CD4-positive, alpha-beta T cell treated with Interleukin-2 at 100 ng/mL for 4 hours (primary cell): ENCODE measurements at places on chromosomes 4 and X.
A peak's percentile ranks its signal among the peaks of the same experiment; 100 is the strongest.

DNA sequence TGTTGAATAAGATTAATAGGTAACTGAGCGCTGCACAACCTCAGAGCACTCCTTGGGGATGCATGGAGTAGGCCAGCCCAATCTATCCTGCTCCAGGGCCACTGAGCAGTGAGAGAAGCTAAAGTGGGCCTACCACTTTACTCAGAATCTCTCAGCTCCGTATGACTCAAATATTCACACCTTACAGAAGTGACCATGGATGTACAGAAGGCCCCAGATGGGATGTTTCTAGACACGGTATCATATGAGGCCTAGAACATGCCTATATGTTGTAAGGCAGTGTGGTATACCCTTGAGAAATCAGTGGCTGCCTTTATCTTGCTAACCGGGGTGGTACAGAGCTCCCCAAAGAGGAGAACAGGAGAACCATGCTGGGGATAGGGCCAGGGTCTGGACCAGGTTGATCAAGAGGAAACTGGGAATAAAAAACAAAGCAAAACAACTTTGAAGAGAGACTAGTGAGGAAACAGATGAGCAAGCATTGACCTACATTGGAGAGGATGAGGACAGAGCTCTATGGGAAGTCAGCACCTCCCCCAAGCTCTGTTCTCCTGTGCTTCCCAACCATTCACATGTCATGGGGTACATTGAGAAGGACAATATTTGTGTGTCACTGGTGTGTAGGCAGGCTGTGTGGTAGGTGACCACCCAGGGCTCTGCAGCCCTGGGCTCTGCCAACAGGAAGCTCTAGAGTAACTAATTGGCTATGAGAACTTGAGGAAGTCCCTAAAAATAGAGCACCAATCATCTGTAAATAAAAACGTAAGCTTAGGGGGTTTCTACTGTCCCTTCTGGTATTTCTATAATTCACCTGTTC is 31.4 kb downstream of the HOPX start:
- no peak for DNase-seq

DNA sequence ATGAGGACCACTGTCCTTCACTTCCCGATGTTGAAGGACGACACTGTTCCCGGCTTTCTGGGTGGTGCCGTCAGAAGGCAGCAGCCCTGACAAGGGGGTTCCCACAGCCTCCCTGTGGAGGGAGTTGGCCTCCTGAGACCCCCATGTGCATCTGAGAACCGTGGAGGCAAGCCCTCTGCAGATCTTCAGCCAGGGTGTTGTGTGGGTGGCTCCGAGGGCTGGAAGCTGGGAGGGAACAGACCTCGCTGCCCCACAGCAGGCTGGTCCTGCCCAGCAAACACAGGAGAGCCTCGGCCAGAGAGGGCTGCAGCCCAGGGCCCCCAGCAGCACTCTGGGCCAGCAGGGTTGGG is 16.2 kb downstream of the DGKQ start:
- DNase-seq = no peak

DNA sequence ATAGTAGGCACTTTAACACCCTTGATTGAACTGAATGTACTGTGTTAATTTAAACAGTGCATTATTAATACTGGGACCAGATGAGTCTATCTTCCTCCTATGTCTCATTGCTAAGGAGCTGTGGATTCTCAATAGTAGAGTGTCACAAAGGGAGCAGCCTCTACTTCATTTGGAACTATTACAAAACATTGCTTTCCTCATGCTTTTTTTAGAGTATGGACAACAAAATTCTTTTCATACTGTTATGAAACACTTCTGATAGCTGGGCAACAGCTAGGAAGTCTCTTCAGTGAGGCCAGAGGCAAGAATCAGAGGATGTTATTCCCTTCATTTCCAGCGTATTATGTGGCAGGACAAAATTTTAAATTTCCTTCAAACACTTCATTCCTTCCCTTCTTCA is 160.8 kb downstream of the FBXO8 start:
- no peak for DNase-seq

DNA sequence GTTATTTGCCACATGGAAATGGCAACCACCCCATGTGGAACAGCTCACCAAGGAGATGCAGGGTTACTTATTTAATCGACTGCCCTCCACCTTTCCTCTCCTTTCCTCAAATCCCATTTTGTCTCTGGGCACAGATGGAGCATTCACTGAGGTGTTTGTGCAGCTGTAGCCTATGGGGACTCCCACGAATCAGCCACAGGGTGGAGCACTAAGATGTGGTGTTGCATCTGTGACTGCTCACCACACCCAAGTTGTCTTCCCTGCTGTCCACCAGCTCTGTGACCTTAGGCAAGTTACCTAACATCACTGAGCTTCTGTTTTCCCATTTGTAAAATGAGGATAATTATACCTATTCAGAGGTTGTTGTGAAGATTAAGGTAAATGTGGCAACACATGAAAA is 252.4 kb upstream of the CPEB2 start:
- DNase-seq = no peak

GRCh38 chrX:1273896-1274295 is 5.3 kb downstream of the CSF2RA start:
- no peak for DNase-seq

GRCh38 chrX:72371405-72371804 is 65.7 kb upstream of the CITED1 start:
- DNase-seq = no peak

- DNase-seq = peak; percentile 35
Observed at GRCh38 chrX:54808109-54808604, 612 bp downstream of the MAGED2 start.

- DNase-seq = no peak
Observed at GRCh38 chr4:138032222-138032621, 209.9 kb downstream of the SLC7A11 start.

DNA sequence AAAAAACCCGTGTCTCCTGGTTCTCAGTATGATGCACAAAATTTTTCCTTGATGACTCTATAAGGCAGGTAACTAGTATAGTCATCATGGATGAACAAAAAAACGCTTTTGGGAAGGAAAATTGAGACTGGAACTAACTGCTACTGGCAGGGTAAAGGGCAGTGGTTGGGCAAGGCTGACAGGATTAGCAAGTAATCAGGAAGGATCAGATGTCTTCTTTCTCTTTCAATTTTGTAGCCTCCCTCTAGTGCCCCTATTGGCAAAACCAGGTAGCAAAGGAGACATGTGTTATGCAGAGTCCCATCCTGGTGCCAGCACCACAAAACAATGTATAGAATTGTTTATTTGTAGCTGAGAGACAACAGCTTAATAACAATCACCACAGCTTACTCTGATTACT is 12.8 kb upstream of the SLITRK4 start:
- no peak for DNase-seq

GRCh38 chr4:38213083-38213805 is 253.0 kb downstream of the PTTG2 start:
- no peak for DNase-seq

GRCh38 chr4:55723403-55723802 is 87.3 kb upstream of the NMU start:
- no peak for DNase-seq

DNA sequence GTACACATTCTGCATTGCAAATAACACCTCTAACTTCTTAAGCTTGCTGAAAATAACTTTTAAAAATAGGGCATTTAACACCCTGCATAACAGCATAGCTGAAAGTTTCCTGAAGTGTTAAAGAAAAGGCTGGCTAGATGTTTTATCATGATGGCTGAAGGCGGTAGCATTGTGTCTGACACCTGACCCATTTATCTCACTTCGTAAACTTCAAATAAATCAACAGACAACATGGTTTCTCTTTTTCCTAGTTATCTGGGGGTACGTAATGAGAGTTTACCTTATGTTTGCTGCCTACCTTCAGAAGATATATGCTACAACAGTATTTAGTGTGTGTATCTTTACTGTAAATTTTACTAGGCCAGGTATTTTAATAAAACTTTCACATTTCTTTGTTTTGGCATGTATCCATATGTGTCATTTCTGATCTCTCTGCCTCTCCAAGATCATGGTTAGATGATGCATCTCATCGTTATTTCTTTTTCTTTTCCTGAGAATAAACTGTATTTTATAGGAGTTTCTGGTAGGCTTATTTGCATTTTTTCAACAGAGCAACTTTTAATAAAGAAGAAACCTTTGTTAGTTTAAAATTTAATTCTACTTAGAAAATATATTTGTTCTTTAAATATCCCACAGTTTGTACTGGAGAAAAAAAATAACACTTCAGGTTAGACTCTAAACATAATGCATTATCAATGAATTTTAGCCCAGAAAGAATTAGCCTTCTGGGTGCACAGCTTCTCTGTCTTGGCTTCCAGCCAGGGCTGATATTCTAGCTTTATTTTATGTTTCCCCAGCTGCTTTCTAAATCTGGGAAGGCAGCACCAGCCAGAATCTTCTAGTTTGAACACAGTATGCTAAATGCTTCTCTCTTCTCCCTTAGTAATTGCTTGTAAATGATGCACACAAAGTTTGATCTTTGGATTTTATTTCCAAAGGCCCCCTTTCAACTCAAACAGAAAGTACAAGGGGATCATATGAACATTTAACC is 2.9 kb downstream of the NDST4 start:
- DNase-seq = no peak

GRCh38 chrX:150506020-150506419 is 62.4 kb upstream of the MTM1 start:
- no peak for DNase-seq
